ENCODE measurements at places on chromosomes 4 and X. TPM values are rescaled to one million over a fixed set of nuclear protein-coding genes. Genes with fewer than 3 reads are reported as not detected.

The HMGB2 gene
- polyA plus RNA-seq, result 123 TPM

The FMR1 gene
- polyA plus RNA-seq, result 10.1 TPM

The QRFPR gene
- not detected for polyA plus RNA-seq

The FAM241A gene
- polyA plus RNA-seq, result 0.44 TPM

The GATA1 gene
- not detected for polyA plus RNA-seq

The RHOXF1 gene
- polyA plus RNA-seq, result 0.07 TPM

The SPANXD gene
- 13.1 TPM for polyA plus RNA-seq

The AWAT2 gene
- polyA plus RNA-seq, result 0.15 TPM

The SLC9B2 gene
- 11.2 TPM for polyA plus RNA-seq

The CSN2 gene
- polyA plus RNA-seq, result not detected

DNA sequence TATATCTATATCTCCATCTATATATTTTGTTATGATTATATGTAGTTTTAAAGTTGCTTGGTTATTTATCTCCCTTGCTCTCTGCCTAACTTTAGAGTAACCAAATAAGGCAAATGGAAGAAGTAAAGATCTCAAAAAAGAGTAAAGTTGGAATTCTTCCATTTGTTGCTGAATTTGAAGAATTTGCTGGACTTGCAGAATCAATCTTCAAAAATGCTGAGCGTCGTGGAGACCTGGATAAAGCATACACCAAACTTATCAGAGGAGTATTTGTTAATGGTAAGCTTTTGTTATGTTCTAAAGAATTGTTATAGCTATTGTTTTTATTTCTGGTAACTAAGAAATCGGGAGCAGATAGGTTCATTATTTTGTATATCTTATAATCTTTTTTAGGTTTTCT is 43.2 kb downstream of the EXOC1 start:
- no peak for DNase-seq
- no peaks in the 10 kb centered on the region for H3K27me3 ChIP-seq
- H3K36me3 ChIP-seq, result peaks cover 59% of the 10 kb centered on the region
- H3K27ac ChIP-seq, result no peak overlapping the region
- no peak overlapping the region for H3K4me3 ChIP-seq

- peak; percentile 90 for DNase-seq
- no peaks in the 10 kb centered on the region for H3K4me1 ChIP-seq
- no peaks in the 10 kb centered on the region for H3K27me3 ChIP-seq
- H3K4me3 ChIP-seq, result peak within 1 kb of the TSS; percentile 90
- H3K36me3 ChIP-seq, result peaks cover 29% of the 10 kb centered on the region
- H3K27ac ChIP-seq, result peak within 1 kb of the TSS; percentile 91
Observed at GRCh38 chr4:75514131-75514948, at the start of the genes RCHY1 and THAP6. Gene RCHY1, minus strand, starts transcription at chr4:75514403. Its CDS starts 117 bp downstream, at chr4:75514286. Gene THAP6, plus strand, starts transcription at chr4:75514473. Its CDS starts 980 bp downstream, at chr4:75515453.

DNA sequence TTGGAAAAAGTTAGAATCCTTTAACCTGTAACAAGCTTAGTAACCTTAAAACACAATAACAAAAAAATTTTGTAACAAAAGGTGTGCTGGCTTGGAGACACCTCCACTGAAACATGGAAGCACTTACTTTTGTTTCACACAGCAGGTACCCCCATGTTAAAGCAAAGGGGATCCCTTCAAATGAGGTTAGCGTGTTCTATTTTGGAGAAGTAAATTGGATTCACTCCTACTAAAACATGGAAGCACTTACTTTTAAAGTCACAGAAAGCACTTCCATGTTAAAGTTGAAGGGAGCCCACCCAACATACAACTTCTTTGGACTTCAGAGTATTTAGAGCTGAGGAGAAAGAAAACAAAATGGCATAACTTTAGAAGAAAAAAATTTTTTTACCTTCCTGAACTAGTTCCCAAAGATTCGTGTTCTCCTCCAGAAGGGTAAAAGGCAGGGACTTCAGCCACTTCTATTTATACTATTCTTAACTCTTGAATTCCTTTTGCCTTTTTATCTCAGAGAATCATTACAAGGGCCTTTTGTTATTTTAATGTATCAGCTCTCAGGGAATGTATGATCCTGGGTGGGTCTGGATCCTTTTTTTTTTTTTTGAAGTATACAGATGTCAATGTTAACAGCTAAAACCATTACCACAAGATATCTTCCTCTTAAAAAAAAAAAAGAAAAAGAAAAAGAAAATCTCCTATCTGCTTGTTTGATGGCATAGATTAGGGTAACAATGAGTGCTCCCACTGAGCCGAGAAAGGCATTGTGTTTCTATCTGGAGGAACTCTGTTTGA is 11.5 kb downstream of the LARP7 start:
- 0 out of 2 replicates have a peak, but pooled peaks cover 3% of the 10 kb centered on the region for H3K4me1 ChIP-seq
- no peak overlapping the region for H3K27ac ChIP-seq
- peaks cover 81% of the 10 kb centered on the region for H3K36me3 ChIP-seq
- H3K27me3 ChIP-seq, result no peaks in the 10 kb centered on the region
- DNase-seq, result no peak

- no peak overlapping the region for H3K4me3 ChIP-seq
- H3K36me3 ChIP-seq, result no peaks in the 10 kb centered on the region
- no peak for DNase-seq
- no peaks in the 10 kb centered on the region for H3K4me1 ChIP-seq
- H3K27me3 ChIP-seq, result no peaks in the 10 kb centered on the region
- H3K27ac ChIP-seq, result no peak overlapping the region
Observed at GRCh38 chr4:14644580-14645282, 357.6 kb upstream of the CPEB2 start.

GRCh38 chr4:1943928-1944327 is 64.8 kb downstream of the NELFA start:
- no peak overlapping the region for H3K27ac ChIP-seq
- H3K4me1 ChIP-seq, result no peaks in the 10 kb centered on the region
- peaks cover 73% of the 10 kb centered on the region for H3K36me3 ChIP-seq
- H3K4me3 ChIP-seq, result no peak overlapping the region
- DNase-seq, result no peak
- H3K27me3 ChIP-seq, result no peaks in the 10 kb centered on the region

DNA sequence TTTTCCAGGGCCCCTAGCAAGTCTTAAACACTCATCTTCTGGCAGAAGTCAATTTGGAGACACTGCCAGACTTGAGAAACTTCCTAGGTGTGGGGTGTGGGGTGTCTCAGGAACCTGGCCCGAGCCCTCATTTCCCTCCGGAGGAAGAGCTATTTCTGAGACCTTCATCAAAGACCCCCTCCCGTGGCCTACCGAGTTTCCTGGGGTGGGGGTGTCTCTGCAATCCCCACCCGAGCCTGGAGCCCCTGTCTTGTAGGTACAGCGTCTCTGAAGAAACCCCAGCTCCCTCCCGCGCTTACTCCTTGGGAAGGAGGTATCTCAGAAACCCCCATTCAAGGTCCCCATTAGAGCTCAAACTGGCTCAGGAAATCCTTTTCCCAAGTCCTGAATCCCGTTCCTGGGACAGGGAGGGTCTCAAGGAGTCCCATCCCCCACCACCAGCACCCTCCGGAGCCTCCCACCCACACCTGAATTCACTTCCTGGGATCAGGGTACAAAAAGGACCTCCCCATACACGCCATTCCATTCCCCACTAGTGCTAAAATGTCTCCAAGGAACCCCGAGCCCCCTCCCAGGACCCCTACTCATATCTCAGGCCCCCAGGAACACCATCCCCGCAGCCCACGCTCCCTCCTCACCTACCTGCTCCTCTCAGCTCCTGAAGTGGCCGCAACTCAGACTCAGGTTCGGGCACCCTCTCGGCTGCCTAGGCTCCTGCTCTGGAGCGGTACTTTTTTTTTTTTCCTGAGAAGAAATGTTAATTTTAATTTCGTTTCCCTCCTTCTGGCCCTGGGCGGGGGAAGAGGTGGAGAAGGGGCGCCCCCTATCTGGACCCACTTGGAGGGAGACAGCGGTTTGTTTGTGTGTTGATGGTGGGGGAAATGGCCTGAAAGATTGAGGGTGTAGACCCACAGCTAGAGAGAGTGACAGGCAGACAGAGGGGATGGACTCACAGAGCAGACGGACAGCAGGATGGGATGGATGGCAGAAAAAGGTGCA is 1.1 kb downstream of the SLC38A5 start:
- no peak for DNase-seq
- H3K36me3 ChIP-seq, result no peaks in the 10 kb centered on the region
- H3K4me1 ChIP-seq, result peaks cover 10% of the 10 kb centered on the region
- H3K27me3 ChIP-seq, result no peaks in the 10 kb centered on the region

DNA sequence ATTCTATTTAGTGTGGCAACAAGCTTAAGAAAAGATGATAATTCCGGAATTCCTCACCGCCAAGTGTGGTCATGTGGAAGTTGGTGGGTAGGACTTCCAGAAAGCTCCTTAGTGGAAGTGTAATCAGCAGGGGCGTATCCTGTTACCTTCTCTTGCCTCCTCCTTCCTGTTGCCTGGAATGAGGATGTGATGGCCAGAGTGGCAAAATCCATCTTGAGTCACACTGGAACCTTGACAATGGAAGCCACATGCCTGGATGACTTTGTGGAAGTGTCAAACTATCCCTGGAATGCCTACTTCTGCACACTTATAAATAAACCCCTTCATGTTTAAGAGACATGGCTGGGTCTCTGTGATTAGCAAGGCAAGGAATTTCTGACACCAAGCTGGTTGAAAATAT is 191.0 kb downstream of the PRDM5 start:
- peaks cover 2% of the 10 kb centered on the region for H3K4me1 ChIP-seq
- no peak for DNase-seq
- no peaks in the 10 kb centered on the region for H3K27me3 ChIP-seq
- no peak overlapping the region for H3K4me3 ChIP-seq
- no peaks in the 10 kb centered on the region for H3K36me3 ChIP-seq

GRCh38 chrX:138008281-138008680 is 442.4 kb downstream of the ZIC3 start:
- H3K4me3 ChIP-seq, result no peak overlapping the region
- DNase-seq, result no peak
- H3K36me3 ChIP-seq, result no peaks in the 10 kb centered on the region

DNA sequence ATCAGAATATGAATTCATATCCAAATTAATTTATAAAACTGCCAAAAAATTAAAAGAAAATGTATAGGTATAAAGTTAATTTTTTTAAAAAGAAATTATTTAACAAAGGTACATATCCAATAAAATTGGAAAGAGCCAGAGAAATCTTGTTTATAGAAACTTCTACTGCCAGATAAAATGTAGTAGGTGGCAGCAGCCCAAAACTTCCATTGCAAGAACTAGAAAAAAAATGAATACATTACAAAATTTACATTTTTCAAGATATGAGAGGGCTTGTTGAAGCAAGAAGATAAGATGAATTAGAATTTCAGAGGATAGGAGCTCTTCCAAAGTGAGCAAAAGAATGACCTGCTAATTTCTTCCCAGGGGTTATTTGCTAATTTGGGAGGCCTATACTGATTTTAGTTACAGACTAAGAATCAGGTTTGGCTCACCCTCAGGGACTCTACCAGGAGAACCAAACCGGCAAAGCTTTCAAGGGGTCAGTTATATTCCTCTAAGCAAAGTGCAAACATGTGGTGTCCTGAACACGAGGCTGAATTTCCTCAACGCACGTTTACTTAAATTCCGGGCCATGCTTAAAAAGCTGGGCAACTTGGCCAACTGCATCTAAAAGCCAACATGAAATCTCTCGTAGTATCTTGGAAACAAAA is 17.5 kb downstream of the ANKRD50 start:
- no peak overlapping the region for H3K27ac ChIP-seq
- no peak for DNase-seq
- H3K4me3 ChIP-seq, result no peak overlapping the region
- H3K4me1 ChIP-seq, result no peaks in the 10 kb centered on the region
- H3K27me3 ChIP-seq, result no peaks in the 10 kb centered on the region

GRCh38 chr4:98685225-98686042 is 27.0 kb upstream of the TSPAN5 start:
- H3K27ac ChIP-seq, result no peak overlapping the region
- H3K27me3 ChIP-seq, result no peaks in the 10 kb centered on the region
- peaks cover 4% of the 10 kb centered on the region for H3K4me1 ChIP-seq
- DNase-seq, result no peak

GRCh38 chr4:145186729-145187128 is 6.3 kb upstream of the OTUD4 start:
- DNase-seq, result no peak
- no peaks in the 10 kb centered on the region for H3K4me1 ChIP-seq
- H3K27me3 ChIP-seq, result no peaks in the 10 kb centered on the region
- no peaks in the 10 kb centered on the region for H3K36me3 ChIP-seq
- H3K27ac ChIP-seq, result no peak overlapping the region

DNA sequence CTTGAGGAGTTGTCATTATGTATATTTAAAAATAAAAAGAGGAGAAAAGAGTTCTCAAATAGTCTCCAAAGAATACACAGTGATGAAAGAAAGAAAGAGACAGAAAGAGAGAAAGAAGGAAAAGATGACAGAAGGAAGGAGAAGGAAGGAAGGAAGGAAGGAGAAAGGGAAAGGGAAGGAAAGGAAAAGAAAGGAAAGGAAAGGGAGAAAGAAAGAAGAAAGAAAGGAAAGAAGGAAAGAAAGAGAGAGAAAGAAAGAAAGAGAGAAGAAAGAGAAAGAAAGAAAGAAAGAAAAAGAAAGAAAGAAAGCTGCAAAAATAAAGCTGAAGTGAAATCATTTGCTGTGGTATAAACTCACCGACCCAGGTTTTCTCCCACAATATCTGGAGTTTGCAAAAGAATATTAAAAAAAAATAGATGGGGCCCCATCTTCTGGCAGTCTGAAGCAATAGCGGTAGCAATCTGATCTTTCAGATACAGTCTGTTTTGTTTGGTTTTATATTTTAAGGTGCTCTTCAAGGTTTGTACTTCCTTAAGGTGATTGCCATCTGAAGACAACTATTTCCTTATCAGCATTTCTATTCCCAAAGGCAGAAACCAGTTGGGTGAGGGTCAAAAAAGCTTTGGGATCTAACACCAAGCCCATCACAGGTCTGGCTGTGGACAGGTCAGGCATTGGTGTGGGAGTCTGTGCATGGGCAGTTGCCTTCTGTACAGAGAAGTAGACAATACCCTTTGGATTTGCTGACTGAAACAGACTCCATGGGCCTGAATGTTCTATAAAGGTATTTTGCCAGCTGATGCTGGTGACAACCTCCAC is 160.4 kb downstream of the CPEB2 start:
- H3K27me3 ChIP-seq, result no peaks in the 10 kb centered on the region
- H3K27ac ChIP-seq, result no peak overlapping the region
- H3K4me1 ChIP-seq, result no peaks in the 10 kb centered on the region

DNA sequence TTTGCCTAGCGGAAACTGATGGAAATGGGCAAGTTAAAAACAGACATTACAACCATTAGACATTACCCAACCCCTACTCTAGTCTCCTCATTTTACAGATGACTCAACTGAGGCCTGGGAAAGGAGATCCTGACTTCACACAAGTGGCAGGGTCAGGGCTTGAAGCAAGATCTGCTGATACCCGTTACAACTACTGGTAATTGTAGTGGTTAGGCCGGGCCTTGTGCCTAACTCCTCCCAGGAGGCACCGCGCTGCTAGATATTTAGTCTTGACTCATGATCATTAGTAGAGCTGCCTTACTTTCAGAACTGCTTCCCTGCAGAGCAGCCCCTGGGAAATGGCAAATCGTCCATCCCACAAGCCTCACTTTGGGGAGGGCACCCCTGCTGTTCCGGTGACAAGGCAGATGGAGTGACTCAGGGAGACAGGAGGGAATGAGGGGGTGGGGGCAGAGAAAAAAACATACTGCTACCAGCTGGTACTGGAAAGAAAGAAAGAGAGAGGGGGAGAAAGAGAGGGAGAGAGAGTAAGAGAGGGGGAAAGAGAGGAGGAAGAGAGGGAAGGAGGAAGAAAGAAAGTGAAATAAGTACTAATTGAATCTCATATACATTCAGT is 12.2 kb downstream of the ARHGEF6 start:
- no peaks in the 10 kb centered on the region for H3K27me3 ChIP-seq
- peak; percentile 20 for DNase-seq
- peak overlapping the region; percentile 64 for H3K27ac ChIP-seq
- H3K4me3 ChIP-seq, result no peak overlapping the region

All from SK-N-SH (cell line).